GM10248 (cell line): ENCODE measurements at places on chromosomes 5 and 9.

GRCh38 chr9:98870782-98871557, 63.5 kb downstream of the GALNT12 start:
- DNase-seq = no peak

DNA sequence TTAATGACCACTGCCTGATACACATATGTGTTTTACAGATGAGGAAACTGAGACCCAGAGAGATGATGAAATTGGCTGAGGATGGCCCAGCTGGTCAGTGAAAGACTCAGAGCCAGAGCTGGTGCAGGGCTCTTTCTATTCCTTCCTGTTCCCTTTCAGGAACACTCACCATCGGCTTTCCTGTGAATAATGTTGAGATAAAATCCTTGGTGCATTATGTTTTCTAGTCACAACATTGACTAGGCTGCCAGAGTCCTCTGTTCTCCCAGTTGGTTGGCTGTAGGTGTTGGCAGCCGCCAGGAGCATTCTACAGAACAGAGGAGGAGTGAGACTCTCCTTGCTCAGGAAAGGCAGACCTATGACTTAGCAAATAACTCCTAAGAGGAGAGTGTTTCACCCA, 14.8 kb downstream of the TGFBI start:
- DNase-seq = no peak

- DNase-seq = no peak
Observed at GRCh38 chr5:34604119-34604675, 51.9 kb upstream of the RAI14 start.

DNA sequence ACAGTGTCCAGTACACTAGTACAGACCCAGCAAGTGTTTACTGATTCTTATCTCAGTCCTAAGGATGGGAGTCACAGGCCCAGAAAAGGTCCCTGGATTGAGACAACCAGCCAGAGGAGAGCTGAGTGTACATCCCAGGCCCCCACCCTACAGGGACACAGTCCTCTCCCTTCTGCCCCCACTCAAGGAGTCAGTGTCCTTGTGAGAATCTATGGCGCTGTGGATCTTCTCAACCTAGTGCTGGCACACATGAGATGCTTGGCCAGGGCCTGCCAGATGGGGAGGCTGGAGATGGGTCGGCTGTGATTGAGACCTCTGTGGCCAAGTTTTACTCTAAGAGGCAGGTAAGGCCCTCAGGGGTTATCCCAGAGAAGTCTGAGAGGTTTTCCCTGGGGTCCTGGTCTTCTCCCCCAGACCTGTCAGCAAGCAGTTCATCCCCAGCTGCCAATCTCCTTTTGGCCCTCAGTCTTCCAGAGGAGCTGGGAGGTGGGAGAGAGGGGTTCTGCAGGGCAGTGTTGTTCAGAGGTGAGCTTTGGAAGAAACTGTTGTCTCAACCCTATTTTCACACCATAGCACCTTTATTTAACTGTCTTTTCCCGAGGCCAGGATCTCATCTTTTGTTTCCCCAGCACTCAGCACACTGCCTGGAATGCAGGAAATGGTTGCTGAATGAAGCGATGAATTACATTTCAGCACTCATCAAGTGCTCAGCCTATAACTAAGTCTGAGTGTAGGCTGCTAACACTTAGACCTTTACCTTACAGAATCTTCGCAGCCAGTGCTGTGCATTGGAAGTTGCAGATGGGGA, 3.2 kb upstream of the NSD1 start:
- DNase-seq = no peak

GRCh38 chr9:128108269-128109049, 19.1 kb downstream of the PTGES2 start:
- no peak for DNase-seq

DNA sequence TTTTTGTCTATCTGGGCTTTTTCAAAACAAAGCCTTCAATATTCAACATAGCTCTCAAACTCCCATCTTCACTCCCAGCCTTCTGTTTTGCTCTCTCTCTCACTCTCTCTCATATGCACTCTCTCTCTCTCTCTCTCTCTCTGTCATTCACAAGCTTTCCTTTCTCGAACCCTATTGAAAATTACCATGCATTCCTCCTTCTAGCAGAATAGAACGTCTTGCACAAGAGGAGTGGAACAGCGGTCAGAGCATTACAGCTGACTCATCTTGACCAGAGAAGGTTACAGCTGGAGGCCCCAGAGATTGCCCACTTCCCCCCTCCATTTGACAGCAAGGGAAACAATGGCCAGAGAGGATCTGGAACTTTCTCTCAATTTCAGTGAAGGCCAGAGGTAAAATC, 51.0 kb upstream of the LIFR start:
- no peak for DNase-seq
